ENCODE measurements at places on chromosomes 13 and 19.

- peak; percentile 83 for DNase-seq
These were observed 6.0 kb downstream of the TEKTIP1 start for GRCh38 chr19:3544742-3545668.

- no peak for DNase-seq
These were observed 53.1 kb downstream of the FOXO1 start for GRCh38 chr13:40613192-40613818.

- no peak for DNase-seq
These were observed 224.2 kb upstream of the MAB21L1 start for GRCh38 chr13:35700671-35701070.

GRCh38 chr19:40219721-40220276, 1.6 kb upstream of the TTC9B start:
- no peak for DNase-seq

GRCh38 chr19:47112997-47113849, at the start of gene ZC3H4:
Gene ZC3H4, minus strand, starts transcription at chr19:47113776. Its CDS starts 1,192 bp downstream, at chr19:47112584.
- peak; percentile 88 for DNase-seq

GRCh38 chr19:3981373-3981735, 3.9 kb downstream of the EEF2 start:
- DNase-seq, result no peak

GRCh38 chr19:52640916-52641315, 2.8 kb upstream of the ZNF83 start:
- no peak for DNase-seq

DNA sequence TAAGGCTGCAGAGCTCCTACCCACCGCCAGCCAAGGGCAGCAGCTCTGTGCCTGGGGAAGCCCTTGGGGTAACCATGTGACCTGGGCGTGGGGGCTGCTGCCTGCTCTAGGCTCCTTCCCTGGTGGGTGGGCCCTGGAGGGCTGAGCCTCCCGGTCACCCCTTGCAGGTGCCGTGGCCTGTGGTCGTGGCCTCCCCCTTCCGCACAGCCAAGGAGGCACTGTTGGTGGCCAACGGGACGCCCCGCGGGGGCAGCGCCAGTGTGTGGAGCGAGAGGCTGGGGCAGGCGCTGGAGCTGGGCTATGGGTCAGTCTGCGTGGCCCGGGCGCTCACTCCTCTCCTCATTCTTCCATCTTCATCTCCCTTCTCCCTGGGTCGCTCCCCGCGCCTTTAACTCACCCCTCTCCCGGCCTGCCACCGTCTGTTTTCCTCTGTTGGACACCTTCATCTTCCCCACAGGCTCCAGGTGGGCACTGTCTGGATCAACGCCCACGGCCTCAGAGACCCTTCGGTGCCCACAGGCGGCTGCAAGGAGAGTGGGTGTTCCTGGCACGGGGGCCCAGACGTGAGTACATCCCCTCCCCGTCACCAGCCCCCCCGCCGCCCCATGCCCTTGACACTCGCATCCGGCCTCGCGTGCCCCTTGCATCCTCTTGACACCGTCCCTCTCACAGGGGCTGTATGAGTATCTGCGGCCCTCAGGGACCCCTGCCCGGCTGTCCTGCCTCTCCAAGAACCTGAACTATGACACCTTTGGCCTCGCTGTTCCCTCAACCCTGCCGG, 9.9 kb upstream of the FLT3LG start:
- no peak for DNase-seq

GRCh38 chr13:105278943-105279381, 1256.5 kb downstream of the EFNB2 start:
- DNase-seq, result no peak

DNA sequence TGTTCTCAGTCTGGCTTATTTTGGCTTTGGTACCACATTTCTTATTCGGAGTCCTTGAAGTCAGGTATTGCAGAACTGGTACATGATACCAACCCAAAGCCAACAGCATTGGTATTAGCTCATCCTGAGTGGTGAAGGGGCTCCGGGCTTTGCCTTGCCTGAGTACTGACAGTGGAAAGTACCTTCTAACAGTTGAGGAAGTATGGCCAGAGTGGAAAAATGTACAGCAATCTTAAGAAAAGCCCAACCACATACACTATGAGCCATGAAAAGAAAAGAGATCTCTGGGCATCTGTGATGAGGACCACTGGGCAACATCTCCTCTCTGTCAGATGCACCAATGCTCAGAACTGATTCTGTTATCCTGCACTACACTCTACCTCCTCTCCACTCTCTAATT, 8.3 kb downstream of the LCP1 start:
- DNase-seq, result no peak

- DNase-seq, result no peak
These were observed 32.1 kb upstream of the SCEL start for GRCh38 chr13:77503398-77503797.

DNA sequence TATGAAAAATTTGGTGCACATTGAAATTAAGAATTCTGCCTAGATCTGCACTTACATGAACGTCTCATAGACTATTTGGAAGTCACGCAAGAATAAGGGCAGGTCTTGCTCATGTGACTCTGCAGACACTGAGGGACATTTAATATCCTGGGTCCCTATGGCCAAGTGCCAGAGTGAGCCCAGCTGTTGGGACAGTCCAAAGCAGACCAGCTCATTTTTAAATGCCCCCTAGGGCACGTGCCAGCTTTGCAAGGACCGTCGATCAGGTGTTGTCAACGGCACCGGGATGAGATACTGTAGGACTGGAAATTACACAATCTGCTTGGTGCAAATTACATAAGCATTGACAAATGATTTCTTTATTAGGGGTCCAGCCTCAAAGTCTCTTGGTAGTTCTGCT, 293.6 kb downstream of the TEX29 start:
- no peak for DNase-seq

DNA sequence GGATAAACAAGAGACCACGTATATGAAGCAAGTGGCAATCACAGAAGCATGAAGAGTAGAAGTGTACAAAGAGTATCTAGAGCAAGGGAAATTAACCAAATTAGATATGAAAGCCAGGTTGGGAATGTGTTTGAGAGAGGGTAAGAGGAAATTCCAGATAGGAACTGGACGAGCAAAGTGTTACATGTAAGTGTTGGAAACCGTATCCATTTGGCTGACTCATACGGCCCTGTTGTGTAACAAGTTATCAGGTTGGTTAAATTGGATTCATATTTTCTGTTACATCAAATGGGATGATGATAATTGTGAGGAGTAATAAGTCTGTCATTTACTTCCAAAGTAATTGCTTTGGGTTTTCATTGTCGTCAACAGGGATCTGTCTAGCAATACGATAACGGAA, 46.7 kb downstream of the RXFP2 start:
- no peak for DNase-seq

DNA sequence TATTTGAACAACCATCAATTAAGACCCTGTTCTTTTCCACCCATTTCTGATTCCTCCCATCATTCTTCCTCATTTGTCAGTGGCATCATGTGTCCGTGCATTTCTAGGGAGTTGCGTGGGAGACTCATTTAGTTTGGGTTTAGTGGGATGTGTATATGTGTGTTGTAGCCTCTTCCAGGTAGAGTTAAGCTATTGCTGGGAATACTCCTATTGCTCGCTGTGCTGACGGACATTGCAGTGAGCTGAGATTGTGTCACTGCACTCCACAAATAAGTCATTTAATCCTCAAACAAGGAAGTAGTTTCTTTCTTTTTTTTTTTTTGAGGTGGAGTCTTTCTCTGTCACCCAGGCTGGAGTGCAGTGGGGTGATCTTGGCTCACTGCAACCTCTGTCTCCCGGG, 42.2 kb upstream of the RCBTB2 start:
- no peak for DNase-seq

DNA sequence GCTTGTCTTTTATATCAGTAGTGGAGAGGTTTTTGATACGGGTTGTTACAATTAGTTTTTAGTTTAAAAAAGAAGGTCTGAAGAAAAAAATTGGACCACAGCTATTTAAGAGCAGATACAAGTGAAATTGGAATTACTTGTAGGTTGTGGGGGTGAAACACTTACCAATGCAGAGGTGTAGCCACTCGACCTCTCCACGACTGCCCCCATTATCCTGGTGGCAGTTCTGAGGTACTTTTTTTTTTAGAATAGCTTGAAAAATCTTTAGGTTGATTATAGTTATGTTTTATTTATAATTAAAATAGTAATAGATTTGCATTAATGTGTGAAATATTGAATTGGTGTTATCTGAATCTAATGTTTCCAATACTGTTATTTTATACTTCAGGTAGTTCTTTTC, 60.7 kb downstream of the PAN3 start:
- no peak for DNase-seq

- DNase-seq, result no peak
These were observed 55.8 kb downstream of the SMARCA4 start for GRCh38 chr19:11016631-11017030.

DNA sequence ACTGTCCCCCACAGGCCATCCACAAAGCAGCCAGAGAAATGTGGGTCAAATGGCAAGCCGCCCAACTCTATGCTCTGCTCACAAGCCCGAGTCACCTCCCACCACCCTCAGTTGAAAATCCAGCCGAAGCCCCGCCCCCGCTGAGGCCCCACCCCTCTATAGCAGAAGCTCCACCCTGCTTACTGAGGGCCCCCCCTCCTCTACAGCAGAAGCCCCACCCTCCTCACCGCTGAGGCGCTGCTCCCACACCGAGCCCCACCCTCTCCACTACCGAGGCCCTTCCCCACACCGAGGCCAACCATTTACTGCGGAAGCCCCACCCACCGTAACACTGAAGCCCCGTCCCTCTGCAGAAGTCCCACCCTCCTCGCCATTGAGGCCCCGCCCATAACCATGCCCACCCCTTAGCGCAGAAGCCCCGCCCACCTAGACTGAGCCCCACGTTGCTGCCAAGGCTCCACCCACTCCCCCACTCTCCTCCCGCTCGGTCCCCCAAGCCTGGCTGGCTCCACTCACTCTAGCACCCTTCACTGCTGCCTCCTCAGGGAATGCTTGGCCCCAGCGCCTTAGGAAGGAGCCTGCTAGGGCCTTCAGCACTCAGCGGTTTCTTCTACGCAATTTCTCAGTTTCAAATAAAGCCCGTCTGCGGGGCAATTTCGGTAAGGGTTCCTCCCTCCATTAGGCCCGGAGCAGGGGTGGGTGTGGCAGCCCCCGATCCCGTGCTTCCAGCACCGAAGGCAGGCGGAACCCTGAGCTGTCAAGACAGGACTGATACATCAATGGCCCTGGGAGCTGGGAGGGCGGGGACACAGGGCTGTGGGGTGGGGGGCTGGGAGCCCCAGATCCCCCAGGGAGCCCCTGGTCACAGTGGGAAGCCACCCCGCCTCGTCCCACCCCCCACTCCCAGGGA, 9.0 kb upstream of the MYDGF start:
- DNase-seq, result no peak

DNA sequence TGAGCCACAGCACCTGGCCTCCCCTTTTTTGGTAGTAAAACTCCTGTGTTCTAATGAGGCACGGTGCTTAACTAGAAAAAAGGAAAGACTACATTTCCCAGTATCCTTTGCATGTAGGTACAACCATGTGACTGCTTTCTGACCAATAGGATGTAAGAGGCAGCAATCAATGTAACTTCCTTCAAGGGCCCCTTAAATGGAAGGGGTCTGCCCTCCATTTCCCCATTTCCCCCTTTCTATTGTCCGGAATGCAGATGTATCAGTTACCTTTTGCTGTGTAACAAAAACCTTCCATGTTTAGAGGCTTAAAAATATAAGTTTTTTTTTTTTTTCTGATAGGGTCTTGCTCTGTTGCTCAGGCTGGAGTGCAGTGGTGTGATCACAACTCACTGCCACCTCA, 2.2 kb downstream of the GPR32 start:
- no peak for DNase-seq

GRCh38 chr13:24348385-24348784, 39.0 kb downstream of the C1QTNF9 start:
- DNase-seq, result no peak

- no peak for DNase-seq
These were observed 65.1 kb upstream of the GJB6 start for GRCh38 chr13:20297181-20297580.

GRCh38 chr19:4508698-4509097, 9.6 kb downstream of the PLIN4 start:
- no peak for DNase-seq

DNA sequence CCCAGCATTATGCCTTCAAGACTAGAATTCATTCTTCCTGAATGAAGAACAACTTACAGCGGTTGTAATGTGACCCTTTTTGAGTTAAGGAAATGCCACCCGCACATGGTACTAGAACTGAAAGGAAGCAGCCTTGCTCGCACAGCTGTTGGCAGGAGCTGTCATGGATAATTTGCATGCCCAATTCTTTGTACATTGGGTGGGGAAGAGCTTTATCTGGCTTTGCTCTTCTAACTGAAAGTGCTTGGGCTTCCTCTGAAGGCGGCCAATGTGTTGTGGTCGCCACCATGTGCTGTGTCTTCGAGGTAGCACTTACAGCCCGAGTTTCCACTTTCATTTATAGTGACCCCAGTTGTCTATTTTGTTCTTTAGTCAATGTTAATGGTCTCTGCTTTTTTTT, 3.4 kb downstream of the CCNE1 start:
- no peak for DNase-seq

- no peak for DNase-seq
These were observed 9.3 kb downstream of the ACP4 start for GRCh38 chr19:50799547-50799851.

- no peak for DNase-seq
These were observed 166.7 kb downstream of the FLT1 start for GRCh38 chr13:28328271-28328607.

- DNase-seq, result no peak
These were observed 186.2 kb downstream of the VWA8 start for GRCh38 chr13:41774605-41775218.

DNA sequence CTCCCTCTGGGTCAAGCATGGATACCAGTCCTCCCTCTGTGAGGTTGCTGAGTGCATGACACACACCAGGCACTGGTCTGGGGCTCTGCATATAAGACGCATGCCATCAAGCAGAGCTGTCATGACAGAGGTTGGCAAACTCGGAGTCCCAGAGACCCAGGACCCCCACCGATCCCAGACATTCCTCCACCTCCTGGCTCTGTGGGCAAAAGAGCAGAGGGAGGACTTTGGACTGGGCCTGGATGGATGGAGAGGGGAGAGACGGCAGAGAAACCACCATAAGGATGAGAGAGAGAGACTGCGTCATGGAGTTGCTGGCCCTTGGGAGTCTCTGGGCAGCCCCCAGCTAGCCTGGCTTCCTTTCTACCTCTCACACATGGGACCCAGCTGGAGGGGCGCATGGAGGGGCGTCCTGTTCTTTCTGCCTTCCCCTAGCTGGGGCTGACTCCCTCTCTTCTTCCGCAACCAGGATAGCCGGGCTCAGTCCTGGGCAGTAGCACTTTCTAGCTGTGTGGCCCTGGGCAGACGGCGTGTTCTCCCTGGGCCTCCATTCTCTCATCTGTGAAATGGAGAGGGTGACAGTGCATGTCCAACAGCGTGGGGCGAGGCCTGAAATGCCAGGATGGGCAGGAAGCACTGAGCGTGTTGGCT, 1.6 kb downstream of the HPN start:
- DNase-seq, result no peak

GRCh38 chr19:33603377-33603776, 18.4 kb upstream of the CHST8 start:
- DNase-seq, result no peak

Measured in HuH-7 (cell line).